CD4-positive, alpha-beta T cell treated with Interleukin-10 for 1 hour (primary cell): ENCODE measurements at places on chromosomes 2 and 18.

DNA sequence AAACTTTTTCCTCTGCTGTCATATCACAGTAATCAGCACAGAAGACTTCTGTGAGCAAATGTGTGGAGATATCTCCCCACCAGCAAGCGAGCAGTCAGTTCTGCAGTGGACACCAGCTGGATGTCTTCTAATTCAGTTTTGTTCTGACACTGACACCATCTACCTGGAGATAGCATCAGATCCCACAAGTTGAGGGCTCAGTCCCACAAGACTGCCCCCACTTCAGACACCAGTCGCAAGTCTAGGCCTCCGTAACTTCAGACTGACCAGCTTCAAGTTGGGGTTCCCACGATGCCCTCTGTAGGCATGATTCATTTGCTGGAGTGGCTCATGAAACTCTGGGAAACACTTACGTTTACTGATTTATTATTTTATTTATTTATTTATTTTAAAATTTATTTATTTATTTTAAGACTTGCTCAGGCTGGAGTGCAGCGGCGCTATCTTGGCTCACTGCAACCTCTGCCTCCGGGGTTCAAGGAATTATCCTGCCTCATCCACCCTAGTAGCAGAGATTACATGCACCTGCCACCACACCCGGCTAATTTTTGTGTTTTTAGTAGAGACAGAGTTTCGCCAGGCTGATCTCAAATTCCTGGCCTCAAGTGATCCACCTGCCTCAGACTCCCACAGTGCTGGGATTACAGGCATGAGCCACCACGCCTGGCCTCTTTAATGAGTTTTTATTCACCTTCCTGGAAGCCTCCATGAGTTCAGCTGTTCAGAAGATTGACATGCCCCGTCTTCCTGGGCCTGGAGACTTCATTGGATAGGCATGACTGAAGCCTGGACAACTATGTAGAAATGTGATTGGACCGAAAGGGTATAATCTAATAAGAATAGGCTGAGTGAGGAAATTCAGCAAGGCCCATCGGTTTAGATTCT is 55.7 kb downstream of the PAPOLG start:
- DNase-seq = no peak

DNA sequence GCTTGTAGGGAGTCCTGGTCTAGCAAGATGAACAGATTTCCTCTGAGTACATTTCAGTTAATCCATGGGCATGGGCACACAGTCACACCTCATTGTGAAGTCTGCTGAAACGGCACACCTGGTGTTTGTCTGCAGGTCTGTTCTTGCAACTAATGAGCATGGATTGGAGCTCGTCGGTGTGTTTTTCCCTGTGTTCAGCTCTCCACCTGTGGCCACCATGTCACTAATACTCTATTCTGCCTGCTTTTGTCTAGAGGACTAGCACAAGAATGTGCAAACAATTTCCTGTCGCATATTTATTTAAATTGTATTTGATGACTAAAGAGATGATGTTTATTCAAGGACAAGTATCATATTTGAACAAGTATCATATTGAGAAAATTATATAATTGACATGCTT is 24.5 kb upstream of the PPP4R1 start:
- DNase-seq = no peak

GRCh38 chr2:241637795-241638660 is 535 bp downstream of the ATG4B start:
- no peak for DNase-seq

DNA sequence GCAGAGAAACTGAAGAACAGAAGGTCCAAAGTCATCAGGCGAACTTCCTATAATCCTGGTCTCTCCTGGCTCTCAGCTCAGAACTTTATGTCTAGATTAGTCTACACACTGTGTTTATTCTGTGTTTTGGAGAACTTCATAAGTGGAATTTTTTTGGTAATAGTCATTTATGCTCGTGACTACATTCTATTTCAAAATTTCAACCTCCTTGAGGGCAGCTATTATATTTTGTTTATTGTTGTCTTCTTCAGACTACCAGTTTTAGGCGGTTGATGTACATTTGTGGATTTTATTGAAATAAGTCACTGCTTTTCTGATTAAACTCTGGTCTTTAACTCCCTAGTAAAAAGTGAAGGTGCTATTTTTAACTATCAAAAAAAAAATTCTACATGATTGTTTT is 816.6 kb downstream of the SATB2 start:
- DNase-seq = no peak

DNA sequence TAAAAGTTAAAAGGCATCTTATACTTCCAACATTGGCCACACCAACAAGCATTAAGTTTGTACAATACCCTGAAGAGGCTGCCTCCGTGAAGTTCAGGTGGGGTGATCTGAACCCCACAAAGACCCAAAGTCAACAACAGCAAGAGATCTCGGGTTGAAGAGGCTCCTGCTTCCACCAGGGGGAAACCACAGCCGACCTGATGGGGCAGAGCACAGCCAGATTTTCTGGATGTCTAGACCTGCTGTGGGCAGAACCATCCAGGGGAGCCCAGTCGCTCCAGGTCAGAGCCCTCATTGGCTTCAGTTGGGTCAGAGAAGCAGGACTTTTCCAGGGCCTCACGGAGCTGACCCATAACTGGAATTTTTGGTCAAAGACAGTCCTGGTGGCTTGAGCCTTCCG is 66.5 kb upstream of the ACKR3 start:
- DNase-seq = peak; percentile 3

GRCh38 chr2:232058931-232059330 is 97.4 kb downstream of the DIS3L2 start:
- no peak for DNase-seq

DNA sequence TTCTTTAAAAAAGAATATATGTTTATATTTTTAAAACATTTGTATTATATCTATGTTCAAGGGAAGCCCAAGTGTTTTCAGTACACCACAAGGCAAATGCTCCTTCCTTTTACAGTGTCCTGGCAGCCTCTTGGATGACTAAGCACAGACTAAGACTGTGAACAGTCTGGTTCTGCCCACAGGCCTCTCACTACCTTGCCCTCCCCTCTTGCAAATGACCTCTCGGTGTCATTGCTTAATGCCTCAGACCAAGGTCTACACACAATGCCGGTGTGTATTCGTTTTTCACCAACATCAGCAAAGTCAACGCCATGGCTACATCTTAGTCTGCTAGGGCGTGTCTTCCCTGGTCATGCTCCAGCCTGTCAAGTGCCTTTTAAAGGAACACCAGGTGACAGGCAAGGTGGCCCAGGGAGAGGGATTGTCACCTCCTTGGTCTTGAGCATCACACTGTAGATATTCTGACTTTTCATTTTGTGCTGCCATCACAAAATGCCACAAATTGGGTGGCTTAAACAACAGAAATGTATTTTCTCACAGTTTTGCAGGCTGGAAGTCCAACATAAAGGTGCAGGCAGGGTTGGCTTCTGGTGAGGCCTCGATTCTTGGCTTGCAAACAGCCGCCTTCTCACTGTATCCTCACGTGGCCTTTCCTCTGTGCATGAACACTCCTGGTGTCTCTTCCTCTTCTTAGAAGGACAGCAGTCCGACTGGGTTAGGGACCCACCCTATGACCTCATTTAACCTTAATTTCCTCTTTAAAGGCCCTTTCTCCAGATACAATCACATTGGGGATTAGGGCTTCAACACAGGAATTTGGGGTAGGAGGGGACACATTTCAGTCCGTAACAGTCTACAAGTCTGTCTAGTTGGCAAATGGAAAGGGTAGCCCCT is 266.5 kb downstream of the KLHL29 start:
- DNase-seq = no peak

- no peak for DNase-seq
Observed at GRCh38 chr2:237295889-237296480, 118.0 kb downstream of the COL6A3 start.

DNA sequence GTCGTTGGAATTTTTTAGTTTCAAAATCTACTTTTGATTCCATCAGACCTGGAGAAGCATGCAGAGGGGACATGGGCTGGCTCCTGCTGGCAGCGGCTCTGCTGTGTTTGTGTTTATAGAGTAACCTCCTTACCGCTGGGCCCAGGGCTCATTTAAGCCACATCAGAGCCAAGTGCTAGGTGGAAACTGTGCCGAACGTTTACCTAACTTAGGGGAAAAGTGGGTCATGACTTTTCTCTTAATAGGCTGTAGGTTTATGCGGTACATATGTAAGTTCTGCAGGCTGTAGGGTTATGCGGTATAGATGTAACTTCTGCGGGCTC is 17.7 kb downstream of the CNDP2 start:
- no peak for DNase-seq

DNA sequence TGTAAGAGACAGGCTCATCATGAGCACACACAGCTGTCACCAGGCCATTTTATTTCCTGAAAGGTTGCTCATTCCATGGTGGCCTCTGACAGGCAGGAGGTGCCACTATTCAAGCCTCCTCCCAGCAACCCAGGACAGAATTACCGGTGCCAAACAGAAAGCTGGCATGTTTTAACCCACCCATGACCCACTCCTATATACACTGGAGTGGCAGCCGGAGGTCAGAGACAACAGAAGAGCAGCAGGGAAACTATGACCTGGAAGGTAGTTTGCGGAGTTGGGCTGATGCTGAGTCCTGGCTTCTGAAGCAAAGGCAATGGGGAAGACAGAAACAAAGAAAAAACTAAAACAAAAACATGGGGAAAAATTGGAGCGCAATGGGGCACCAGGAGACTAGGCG is 2.3 kb downstream of the RFTN2 start:
- DNase-seq = no peak

DNA sequence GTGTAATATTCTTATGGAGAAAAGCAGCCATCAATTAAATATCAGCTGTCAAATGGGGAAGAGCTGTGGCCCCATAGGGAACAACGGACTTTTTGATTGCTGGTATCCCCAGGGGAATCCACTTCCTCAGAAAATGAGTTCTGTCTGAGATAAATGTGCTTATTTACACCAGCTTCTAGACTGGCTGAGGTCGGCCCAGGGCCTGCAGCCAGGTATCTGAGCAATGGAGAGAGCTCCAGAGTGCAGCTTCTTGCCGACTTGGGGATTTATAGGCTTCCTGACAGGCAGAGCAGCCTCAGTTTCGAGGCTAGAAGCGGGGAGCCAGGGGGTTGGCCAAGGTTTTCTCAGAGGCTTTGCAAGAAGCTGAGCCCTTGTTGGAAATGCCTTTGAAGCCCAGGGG is 67.2 kb downstream of the MCFD2 start:
- DNase-seq = no peak

GRCh38 chr2:161424394-161424769 is 8.3 kb downstream of the TBR1 start:
- DNase-seq = no peak

- DNase-seq = no peak
Observed at GRCh38 chr18:61921621-61922235, 28.9 kb upstream of the RNF152 start.

GRCh38 chr2:65367524-65367923 is 64.9 kb downstream of the SPRED2 start:
- DNase-seq = no peak

DNA sequence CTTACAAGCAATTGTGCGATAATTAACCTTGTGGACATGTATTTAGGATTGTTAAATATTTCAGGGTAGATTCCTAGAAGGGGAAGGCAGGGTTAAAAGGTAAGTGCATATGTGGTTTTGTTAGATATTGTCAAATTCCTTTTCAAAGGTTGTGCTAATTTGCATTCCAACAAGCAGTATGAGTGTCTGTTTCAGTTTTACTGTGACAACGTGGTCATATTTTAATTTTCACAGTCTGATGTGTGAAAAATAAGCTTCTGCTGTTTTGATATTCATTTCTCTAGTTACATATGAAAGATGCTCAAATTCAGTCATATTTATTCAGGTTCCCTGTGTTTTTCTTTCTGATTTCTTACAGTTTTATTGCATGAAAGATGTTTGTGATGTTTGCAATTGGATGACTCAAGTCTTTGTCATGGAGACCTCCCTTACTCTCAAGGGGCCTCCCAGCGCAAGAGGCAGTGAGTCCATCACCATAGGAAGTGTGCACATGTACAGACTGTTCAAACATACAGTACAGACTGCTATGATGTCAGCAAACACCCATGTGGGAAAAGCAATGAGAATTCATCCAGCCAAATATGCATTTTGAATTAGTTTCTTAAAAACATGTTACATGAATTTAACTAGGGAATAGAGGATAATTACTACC is 310.8 kb downstream of the GALR1 start:
- DNase-seq = no peak

- no peak for DNase-seq
Observed at GRCh38 chr2:228048838-228049490, 132.5 kb downstream of the SPHKAP start.

DNA sequence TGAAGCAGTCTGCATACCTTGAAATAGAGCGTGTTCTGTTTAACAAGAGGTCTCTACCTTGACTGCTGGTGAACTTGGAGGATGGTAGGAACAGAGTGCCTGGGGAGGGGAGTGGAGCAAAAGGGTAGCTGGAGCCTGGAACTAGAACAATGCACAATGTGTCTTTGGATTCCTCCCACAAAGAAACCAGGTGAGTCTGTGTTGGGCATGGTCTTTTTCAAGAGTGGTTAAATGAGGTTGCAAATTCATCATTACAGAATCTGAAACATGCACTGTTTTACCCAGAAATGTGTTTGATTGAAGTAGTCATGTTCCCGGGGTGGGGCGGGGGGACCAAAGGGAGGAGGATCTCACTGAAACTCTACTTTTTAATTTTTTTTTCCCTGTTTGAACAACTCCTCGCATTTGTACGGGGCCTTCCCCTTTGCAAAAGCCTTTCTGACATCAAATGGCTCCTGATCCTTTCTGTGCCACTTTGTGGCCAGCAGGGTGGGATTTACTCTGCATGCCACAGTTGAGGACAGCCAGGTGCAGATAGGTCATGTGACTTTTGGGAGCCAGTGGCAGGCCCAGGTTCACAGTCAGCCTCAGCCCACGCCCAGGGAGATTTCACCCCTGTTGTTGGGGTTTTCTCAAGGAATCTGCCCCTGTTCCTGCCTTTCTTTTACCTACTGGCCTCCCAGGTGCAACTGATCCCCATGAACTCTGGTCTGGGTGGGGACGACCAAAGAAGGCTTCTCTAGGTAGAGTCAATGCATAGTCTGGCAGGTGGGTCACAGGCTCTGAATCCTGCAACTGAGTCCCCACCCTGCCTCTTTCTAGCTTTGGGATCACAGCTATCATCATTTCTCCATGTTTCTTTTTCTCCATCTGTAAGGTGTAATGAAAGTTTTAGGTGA is 28.2 kb downstream of the MYCN start:
- no peak for DNase-seq

DNA sequence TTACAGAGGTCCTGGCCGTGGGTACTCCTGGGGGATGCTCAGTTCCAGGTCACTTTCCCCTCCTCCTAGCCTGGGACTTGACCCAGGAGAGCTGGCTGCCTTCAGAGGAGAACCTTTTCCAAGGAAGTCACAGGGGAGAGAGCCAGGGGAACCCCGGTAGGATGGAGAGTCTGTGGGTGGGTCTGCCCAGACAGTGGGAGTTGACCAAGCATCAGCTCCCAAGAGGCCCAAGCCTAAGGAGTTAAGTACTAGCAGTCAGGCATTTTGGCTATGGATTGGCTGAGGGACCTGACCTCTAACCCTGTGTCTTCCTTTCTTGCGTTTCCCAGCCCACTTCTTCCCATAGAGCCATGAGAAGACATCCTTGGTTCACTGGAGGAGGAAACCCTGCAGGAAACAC is 48.8 kb upstream of the PLB1 start:
- DNase-seq = no peak

GRCh38 chr2:86073225-86073624 is 32.5 kb downstream of the POLR1A start:
- DNase-seq = no peak

- no peak for DNase-seq
Observed at GRCh38 chr2:52113338-52113737, 1081.4 kb upstream of the NRXN1 start.
